ENCODE measurements at places on chromosomes 2 and 18.
A peak's percentile ranks its signal among the peaks of the same experiment; 100 is the strongest.

GRCh38 chr2:179788104-179788503 is 73.3 kb downstream of the ZNF385B start:
- no peak for DNase-seq

GRCh38 chr2:65320042-65320725 is 92.6 kb downstream of the ACTR2 start:
- peak; percentile 67 for DNase-seq

GRCh38 chr2:128533101-128533500 is 214.4 kb upstream of the HS6ST1 start:
- no peak for DNase-seq

GRCh38 chr18:3441290-3441689 is 8.7 kb upstream of the TGIF1 start:
- peak; percentile 65 for DNase-seq

DNA sequence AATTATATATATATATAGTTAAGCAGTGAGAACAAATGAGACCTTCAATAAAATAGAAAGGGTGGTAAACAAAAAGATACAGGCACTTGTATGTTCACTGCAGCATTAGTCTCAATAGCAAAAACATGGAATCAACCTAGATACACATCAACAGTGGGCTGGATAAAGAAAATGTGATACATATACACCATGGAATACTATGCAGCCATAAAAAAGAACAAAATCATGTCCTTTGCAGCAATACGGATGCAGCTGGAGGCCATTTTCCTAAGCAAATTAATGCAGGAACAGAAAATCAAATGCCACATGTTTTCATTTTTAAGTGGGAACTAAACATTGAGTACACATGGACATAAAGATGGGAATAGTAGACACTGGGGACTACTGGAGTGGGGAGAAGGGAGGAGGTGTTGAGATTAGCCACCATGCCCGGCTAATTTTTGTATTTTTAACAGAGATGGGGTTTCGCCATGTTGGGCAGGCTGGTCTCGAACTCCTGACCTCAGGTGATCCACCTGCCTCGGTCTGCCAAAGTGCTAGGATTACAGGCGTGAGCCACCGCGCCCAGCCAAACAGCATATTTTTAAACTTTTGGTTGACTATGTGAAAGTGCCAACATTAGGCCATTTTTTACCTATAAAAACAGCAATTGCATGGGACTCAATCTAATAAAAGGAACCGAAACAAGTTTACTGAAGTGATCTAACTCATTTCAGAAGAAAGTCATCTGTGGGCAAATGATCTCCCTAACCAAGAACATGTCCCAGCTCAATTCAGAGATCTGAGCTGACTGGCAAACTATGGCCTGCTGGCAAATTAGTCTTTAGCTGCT is 23.7 kb downstream of the ICA1L start:
- DNase-seq: no peak

- DNase-seq: peak; percentile 84
These were observed 366.9 kb downstream of the OSR1 start for GRCh38 chr2:18991177-18992168.

- DNase-seq: no peak
These were observed 1700.5 kb upstream of the TMEFF2 start for GRCh38 chr2:193895226-193895625.

- no peak for DNase-seq
These were observed 38.1 kb downstream of the NAPG start for GRCh38 chr18:10563886-10564285.

DNA sequence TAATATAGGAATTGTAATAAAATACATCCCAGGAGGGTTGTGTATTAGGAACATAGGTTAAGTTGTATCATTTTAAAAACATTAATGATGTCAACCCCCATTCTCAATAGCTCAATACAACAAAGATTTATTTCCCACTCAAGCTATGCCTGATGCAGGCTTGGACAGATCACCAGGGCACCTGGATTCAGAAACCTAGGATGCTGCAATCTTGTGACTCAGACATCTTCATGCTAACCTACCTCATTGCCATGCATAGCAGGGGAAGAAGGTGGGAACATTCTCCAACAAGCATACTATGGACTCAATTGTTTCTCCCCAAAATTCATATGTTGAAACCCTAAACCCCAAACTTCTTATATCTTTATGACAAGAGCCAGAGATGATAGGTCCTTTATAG is 244.2 kb downstream of the CD226 start:
- DNase-seq: no peak

- DNase-seq: no peak
These were observed 1003.2 kb downstream of the TDRD15 start for GRCh38 chr2:22126978-22127377.

- no peak for DNase-seq
These were observed 46.4 kb downstream of the HEATR5B start for GRCh38 chr2:37037771-37038170.

DNA sequence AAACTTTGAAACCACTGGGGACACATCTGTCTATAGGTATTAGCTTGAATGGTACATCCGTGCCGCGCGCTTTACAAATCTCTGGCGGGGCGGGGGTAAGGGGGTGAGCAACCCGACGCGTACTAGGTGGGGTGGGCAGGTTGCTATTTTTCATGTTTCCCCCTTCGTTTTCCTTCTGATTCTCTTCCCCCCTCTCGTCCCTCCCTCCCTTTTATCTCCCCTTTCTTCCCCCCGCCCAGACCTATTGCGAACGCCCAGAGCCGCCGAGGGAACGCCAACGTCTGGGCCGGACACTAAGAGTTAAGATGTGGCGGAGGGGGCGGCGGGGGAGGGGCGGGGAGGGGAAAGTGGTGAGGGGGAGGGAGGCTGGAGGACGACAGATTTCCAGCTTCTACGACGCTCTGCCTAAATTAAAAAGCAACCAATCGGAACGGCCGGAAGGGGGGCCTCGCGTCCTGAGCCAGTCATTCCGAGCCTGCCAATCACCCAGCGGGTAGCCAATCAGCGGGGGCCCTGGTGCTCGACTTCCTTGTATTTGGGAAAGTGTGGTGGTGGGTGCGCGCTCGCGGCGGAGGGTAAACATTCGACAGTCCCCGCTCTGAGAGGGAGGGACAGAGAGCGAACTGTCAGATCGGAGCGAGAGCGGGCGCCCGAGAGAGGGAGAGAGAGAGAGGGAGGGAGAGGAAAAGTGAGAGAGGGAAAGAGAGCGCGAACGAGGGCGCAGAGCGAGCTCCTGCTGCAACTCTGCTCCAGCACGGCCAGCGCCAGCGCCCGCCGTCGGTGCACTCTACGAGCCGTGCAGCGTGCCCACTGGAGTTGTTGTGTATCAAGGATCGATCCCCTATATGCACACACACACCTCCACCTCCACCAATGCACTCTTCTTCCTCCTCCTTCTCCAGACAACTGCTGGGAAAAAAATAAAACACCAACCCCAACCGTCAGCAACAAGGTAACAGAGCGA is at the start of gene POU3F3:
TSS of gene POU3F3 (plus strand) at position 582 of the 964 bp plus-strand sequence. CDS start 1,396 bp downstream, outside the sequence.
- no peak for DNase-seq

- DNase-seq: no peak
These were observed 69.3 kb upstream of the IL1R1 start for GRCh38 chr2:102073168-102073724.

GRCh38 chr2:134842930-134843490 is 4.6 kb downstream of the ACMSD start:
- DNase-seq: no peak

GRCh38 chr2:43333656-43334144 is 107.3 kb upstream of the ZFP36L2 start:
- peak; percentile 71 for DNase-seq

DNA sequence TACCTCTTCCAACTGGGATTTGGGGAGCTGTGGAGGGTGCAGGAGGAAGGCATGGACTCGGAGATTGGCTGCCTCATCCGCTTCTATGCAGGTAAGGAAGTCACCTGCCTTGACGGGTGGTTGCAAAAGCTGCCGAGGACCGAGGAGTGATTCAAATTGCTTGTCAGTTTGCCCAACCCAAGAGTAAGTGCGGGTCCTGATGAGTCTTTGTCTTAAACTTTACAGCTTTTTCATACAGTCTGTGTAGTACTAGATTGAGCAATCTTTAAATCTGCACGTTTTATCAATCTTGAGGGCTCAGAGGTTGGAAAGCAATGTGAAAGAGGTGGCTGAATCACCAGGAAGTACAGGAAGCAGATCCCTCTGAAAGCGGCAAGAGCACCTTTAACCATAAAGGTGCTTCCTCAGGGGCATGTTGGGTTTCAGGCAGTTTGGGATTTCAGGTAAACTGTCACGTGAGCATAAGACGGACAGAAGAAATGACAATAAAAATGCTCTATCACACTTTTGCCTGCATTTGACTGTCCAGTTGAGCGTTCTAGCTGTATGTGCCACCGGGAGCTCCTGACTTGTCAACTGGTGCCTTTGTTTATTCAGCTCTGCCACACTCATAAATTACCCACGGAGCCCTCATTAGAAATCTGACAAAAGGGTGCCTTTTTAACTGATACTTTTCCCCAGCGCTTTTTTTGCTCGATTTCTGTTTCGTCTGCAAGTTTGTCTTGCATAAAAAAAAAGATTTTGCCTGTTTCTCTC is 2.0 kb downstream of the PHLPP1 start:
- DNase-seq: peak; percentile 71

GRCh38 chr18:74796841-74797576 is 199.3 kb downstream of the ZNF407 start:
- peak; percentile 62 for DNase-seq

DNA sequence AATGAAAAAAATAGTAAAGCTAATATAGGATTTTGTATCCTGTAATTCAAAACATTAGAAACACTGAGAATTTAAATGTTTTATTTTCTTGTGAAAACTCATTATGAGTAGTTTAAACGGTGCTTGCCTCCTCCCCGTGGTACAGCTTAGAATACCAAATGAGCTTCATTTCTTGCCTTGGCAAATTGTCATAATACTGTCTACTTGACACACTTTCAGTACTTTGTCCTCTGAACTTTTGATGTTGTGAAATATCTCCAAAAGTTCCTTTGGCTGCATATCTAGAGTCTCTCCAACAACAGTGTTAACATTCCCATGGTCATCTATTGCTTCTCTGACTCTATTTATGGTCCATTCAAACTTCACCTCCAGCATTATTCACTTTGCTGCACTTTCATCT is 61.9 kb upstream of the EPB41L5 start:
- no peak for DNase-seq

- no peak for DNase-seq
These were observed 16.1 kb downstream of the HJURP start for GRCh38 chr2:233838251-233838650.

DNA sequence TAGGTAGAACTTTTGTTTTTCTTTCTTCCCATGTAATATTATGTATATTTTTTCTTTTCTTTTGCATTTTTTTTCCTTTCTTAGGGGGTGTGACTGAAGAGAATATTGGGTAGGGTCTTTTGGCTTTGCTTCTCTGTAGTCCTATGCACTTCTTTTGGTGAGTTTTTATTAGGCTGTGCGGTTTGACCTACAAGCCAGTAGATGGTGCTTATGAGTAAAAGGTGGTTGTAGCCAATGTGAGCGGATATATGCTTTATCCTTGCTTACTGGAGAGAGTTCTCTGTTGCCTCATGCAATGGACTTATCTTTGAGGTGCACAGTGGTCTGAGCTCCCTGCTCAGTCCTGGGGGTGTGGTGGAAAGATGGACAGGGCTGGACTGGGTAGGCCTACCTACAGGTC is 52.7 kb downstream of the DSEL start:
- no peak for DNase-seq

DNA sequence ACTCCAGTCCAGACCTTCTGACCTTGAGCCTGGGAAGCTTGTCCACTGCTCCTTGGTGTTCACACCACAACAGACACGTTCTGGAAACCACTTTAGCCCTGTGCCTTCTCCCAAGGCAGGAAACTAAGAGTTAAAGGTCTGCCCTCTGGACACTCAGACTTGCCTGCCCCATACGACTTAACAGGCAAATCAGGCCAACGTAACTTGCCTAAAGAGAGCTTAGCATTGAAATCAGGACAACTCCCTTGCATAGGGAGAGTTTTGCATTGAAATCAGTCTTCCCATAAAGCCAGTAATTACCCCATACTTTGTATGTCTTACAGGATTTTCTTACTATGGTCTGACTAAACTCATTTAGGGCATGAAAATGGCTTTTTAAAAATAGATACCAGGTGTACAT is 18.5 kb downstream of the NFE2L2 start:
- no peak for DNase-seq

DNA sequence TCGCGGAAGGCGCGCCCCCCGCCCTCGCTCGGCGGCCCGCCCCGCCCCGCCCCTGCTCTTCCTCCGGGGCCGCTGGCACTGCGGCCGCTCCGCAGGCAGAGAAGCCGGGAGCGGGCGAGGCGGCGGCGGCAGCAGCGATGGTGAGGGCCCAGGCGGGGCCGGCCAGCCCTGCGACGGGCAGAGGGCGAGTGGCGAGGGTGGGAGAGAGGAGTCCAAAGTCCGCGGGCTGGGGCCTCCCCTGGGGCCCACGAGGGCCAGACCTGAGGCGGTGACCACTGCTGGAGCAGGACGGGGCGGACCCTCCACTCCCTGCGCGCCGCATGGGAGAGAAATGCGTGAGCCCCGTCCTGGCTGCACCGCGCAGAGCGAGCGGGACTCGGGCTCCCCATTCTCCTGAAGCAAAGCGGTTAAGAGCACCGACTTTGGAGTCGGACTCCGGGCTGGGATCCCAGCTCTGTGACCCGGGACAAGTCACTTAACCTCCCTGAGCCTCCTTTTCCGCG is at the start of gene VAMP5:
TSS of gene VAMP5 (plus strand) at position 78 of the 503 bp plus-strand sequence. CDS start at position 138, 60 bp downstream.
- peak; percentile 61 for DNase-seq

DNA sequence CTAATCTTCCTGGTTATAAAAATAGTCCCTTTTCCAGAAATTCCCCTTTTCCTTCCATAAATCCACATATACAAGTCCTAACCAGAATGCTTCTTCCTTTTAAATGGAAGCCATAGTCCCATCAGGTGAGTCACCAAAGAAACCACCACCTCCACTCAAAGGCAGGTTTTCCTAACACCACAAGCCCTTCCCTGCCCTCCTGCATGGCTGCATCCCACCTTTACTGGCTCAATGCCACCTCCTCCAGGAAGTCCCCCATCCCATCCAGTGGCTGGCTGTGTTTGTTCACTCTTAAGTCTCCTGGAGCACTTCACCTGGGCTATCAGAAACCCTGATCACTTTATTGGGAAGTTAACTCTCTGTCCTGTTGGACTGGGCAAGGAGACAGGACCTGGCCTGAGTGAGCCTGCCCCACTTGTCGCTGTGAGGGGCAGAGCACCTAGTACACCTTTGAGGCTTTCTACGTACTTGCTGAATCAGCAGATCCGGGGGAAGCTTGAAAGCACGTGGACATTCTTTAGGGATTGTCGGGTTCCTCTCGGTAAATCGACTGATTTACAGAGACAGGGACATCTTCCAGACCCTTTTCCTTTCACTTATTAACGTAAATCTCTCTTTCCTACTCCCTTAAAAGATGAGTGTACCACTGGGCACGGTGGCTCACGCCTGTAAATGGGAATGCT is 71.0 kb downstream of the NGEF start:
- no peak for DNase-seq

- DNase-seq: no peak
These were observed 18.1 kb downstream of the MROH2A start for GRCh38 chr2:233796254-233796653.

DNA sequence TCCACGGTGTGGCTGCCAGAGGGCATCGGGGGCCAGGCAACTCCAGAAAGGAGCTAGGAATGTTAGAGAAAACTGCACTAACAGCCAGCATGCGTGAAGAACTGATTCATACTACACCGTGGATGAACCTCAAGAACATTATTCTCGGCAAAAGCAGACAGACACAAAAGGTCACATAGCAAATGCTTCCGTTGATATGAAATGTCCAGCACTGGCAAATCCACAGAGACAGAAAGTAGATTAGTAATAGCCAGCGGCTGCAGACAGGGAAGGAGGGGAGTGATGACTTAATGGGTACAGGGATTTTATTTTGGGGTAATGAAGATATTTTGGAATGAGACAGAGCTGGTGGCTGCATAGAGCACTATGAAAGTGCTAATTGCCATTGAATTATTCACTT is 37.4 kb downstream of the SCTR start:
- no peak for DNase-seq
